ENCODE measurements at places on chromosomes 3 and 15. TPM values are rescaled to one million over a fixed set of nuclear protein-coding genes. Genes with fewer than 3 reads are reported as not detected.

DNA sequence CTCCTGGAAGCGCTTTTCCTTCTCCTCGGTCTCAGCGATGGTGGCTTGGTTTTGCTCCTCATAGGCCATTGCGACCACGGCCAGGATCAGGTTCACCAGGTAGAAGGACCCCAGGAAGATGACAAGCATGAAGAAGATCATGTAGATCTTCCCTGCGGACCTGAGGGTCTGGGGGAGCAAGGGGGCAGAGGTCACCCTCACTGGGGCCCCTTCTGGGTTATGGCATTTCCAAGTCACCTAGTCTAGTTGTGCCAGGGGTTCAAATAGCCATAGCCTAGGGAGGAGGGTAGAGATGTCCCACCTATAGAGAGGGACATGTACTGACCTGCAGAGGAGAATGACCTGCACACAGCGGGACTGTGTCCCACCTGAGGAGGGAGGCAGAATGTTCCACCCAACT lies 43.5 kb downstream of the SCN5A start:
- H3K27ac ChIP-seq = no peak overlapping the region
- no peaks in the 10 kb centered on the region for H3K27me3 ChIP-seq
- H3K4me3 ChIP-seq = no peak overlapping the region
- DNase-seq = no peak

- no peaks in the 10 kb centered on the region for H3K27me3 ChIP-seq
- no peak for DNase-seq
- no peak overlapping the region for H3K27ac ChIP-seq
- H3K4me1 ChIP-seq = no peaks in the 10 kb centered on the region
These were observed 168.1 kb downstream of the VPS13C start for GRCh38 chr15:61892140-61892539.

- no peak overlapping the region for H3K27ac ChIP-seq
- H3K4me1 ChIP-seq = no peaks in the 10 kb centered on the region
- H3K4me3 ChIP-seq = no peak overlapping the region
- no peak for DNase-seq
- no peaks in the 10 kb centered on the region for H3K36me3 ChIP-seq
These were observed 288.0 kb upstream of the BCHE start for GRCh38 chr3:166125179-166125578.

C3orf20 gene
- total RNA-seq = not detected

- peak; percentile 35 for DNase-seq
- H3K27me3 ChIP-seq = no peaks in the 10 kb centered on the region
- H3K4me3 ChIP-seq = no peak overlapping the region
- peaks cover 14% of the 10 kb centered on the region for H3K36me3 ChIP-seq
- H3K4me1 ChIP-seq = peaks cover 44% of the 10 kb centered on the region
- peak overlapping the region; percentile 92 for H3K27ac ChIP-seq
These were observed 30.2 kb upstream of the ZNF609 start for GRCh38 chr15:64430000-64430735.

SLC24A1 gene
- 8.0 TPM for total RNA-seq

- H3K27ac ChIP-seq = no peak overlapping the region
- no peak for DNase-seq
- peaks cover 4% of the 10 kb centered on the region for H3K36me3 ChIP-seq
- no peaks in the 10 kb centered on the region for H3K27me3 ChIP-seq
- H3K4me1 ChIP-seq = peaks cover 8% of the 10 kb centered on the region
- H3K4me3 ChIP-seq = no peak overlapping the region
These were observed 83.7 kb downstream of the CMSS1 start for GRCh38 chr3:99901200-99901926.

DNA sequence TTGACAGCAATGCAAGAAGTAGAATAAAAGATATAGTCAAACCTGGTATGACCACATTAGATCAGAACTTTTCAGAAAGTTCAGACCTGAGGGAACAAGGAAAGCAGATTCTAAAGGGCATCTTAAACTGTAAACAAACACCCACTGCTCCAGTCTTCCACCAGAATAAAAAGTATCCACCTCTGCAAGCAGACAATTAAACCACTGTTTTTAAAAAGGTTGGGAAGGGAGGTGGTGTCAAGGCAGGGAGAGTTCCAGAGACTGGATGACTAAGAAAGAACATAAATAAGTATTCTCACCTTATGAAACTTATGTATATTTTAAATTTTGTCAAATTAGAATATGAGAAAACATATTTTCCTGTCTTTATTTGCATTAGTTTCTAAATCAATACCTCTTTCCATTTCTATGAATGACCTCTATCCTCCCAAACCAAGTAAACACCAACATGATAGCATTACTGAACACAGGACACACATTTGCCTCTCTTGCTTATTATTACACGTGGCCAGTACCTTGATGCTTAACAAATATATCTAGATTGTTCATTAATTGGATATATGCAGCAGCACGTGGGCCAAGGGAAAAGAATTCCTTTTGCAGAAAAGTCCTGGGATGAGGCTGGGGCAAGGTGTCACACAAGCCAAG lies 31.6 kb downstream of the PIK3CB start:
- no peak overlapping the region for H3K27ac ChIP-seq
- DNase-seq = no peak
- no peaks in the 10 kb centered on the region for H3K27me3 ChIP-seq
- H3K36me3 ChIP-seq = peaks cover 2% of the 10 kb centered on the region
- H3K4me3 ChIP-seq = no peak overlapping the region

GRCh38 chr3:138220242-138220641 lies 33.1 kb downstream of the ARMC8 start:
- peaks cover 26% of the 10 kb centered on the region for H3K4me1 ChIP-seq
- no peak overlapping the region for H3K4me3 ChIP-seq
- H3K36me3 ChIP-seq = peaks cover 24% of the 10 kb centered on the region
- DNase-seq = no peak
- H3K27ac ChIP-seq = no peak overlapping the region
- no peaks in the 10 kb centered on the region for H3K27me3 ChIP-seq

- H3K4me1 ChIP-seq = peaks cover 25% of the 10 kb centered on the region
- no peaks in the 10 kb centered on the region for H3K36me3 ChIP-seq
- DNase-seq = no peak
- H3K4me3 ChIP-seq = no peak overlapping the region
- peaks cover 3% of the 10 kb centered on the region for H3K27me3 ChIP-seq
These were observed 47.0 kb upstream of the TFG start for GRCh38 chr3:100662113-100662823.

AADAC gene
- total RNA-seq = not detected

GRCh38 chr3:71554649-71555048 lies 28.9 kb downstream of the FOXP1 start:
- H3K4me1 ChIP-seq = no peaks in the 10 kb centered on the region
- H3K36me3 ChIP-seq = peaks cover 6% of the 10 kb centered on the region
- H3K27me3 ChIP-seq = no peaks in the 10 kb centered on the region
- H3K4me3 ChIP-seq = no peak overlapping the region

- no peak overlapping the region for H3K4me3 ChIP-seq
- H3K36me3 ChIP-seq = no peaks in the 10 kb centered on the region
- H3K27me3 ChIP-seq = no peaks in the 10 kb centered on the region
- no peak for DNase-seq
These were observed 370.2 kb upstream of the ZNF385D start for GRCh38 chr3:22121068-22121701.

DNA sequence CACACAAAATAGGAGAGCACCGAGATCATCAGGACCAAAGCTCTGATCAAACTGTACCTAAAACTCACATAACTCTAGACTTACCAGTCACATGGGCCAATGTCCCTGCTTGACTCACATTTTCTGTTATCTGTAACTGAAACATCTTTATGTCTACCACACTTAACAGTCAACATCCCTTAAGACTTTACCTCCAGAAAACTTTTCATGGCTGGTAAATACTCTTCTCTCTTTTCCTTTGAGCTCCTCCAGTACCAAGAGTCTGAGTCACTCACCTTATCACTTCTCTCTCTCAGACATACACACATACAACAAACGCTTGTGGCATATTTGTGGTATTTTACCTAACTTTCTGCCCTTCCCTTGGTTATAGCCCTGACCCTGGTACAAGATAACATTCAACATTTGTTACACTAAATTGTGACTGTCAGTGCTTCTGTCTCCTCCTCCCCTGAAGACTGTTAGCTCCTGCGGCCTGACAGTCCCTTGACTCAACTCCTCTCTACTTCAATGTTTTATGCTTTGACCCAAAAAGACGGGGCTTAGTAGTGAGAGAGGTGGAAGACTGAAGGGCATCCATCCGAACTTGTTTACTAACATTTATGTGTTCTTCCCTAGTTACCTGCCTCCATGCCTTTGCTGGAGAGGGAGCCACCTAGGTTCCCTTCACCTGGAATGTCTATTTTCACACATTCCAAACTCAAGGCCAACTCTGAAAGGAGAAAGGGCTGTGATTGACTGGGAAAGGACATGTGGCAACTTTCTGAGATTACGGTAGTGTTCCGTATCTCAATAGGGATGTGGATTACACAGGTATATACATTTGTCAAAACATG lies 3.7 kb upstream of the EFHB start:
- H3K4me3 ChIP-seq = no peak overlapping the region
- peak overlapping the region; percentile 62 for H3K27ac ChIP-seq
- H3K4me1 ChIP-seq = peaks cover 25% of the 10 kb centered on the region
- peaks cover 10% of the 10 kb centered on the region for H3K27me3 ChIP-seq

DNA sequence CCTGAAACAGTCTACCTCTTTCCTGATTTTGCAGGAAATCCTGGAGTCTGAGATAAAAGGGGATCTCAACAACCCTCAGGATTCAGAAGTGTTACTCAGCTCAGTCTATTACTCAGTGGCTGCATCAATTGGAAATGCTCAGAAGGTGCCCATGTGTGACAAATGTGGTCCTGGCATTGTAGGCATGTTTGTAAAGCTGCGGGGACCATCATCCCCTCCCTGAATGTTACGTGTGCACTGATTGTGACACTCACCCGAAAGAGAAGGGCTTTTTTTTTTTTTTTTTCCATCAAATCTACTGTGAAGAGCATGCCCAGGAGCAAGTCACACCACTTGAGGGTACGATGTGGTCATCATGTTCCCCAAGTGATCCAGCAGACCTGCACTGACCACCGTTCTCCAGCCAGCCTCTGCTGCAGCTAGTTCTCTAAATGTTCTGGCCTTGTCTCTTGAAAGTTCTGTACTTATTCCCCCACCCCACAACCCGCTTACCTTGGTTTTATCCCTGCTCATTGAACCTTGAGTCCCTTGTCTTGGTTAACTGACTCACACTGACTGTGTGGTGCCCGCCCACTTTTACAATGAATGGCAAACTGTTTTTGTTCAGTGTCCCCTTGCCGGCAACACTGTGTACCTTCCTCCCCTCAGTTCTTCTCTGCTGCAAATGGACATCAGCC lies 19.8 kb downstream of the ST3GAL6 start:
- H3K27me3 ChIP-seq = peaks cover 7% of the 10 kb centered on the region
- H3K36me3 ChIP-seq = no peaks in the 10 kb centered on the region
- H3K4me3 ChIP-seq = no peak overlapping the region
- H3K27ac ChIP-seq = no peak overlapping the region
- peaks cover 4% of the 10 kb centered on the region for H3K4me1 ChIP-seq

CLDN1 gene
- total RNA-seq = 1.6 TPM

Data from activated CD4-positive, alpha-beta T cell treated with anti-CD3 and anti-CD28 coated beads for 36 hours (primary cell).